ENCODE measurements at places on chromosomes 13 and 19.

- peak; percentile 44 for DNase-seq
Measured at GRCh38 chr19:590396-590745, 690 bp downstream of the HCN2 start.

GRCh38 chr19:33267706-33268105 lies 34.6 kb downstream of the CEBPA start:
- no peak for DNase-seq

- no peak for DNase-seq
Measured at GRCh38 chr13:74867460-74867859, 614.5 kb downstream of the TBC1D4 start.

- DNase-seq, result peak; percentile 79
Measured at GRCh38 chr19:991174-991931, 7.2 kb downstream of the WDR18 start.

- DNase-seq, result no peak
Measured at GRCh38 chr13:57846600-57847173, 215.1 kb downstream of the PCDH17 start.

GRCh38 chr13:26983543-26984320 lies 187.9 kb downstream of the USP12 start:
- peak; percentile 60 for DNase-seq

- DNase-seq, result no peak
Measured at GRCh38 chr19:17754634-17755442, 3.6 kb downstream of the FCHO1 start.

- DNase-seq, result no peak
Measured at GRCh38 chr13:96925477-96925876, 68.8 kb downstream of the OXGR1 start.

DNA sequence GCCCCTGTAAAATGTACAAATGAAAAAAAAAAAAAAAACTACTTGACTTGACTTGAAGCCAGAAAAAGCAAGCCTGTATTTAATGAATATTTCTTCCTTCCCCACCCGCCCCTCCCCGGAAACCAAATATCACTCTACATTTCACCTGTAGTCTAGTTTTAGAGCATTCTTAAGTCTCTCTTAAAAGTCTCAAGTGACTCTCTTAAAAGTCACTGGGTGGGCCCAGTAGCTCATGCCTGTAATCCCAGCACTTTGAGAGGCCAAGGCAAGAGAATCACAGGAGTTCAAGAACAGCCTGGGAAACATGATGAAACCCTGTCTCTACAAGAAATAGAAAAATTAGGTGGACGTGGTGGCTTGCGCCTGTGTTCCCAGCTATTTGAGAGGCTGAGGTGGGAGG lies 72.0 kb downstream of the TSC22D1 start:
- DNase-seq, result no peak

- no peak for DNase-seq
Measured at GRCh38 chr13:33224191-33224590, 61.4 kb downstream of the STARD13 start.

DNA sequence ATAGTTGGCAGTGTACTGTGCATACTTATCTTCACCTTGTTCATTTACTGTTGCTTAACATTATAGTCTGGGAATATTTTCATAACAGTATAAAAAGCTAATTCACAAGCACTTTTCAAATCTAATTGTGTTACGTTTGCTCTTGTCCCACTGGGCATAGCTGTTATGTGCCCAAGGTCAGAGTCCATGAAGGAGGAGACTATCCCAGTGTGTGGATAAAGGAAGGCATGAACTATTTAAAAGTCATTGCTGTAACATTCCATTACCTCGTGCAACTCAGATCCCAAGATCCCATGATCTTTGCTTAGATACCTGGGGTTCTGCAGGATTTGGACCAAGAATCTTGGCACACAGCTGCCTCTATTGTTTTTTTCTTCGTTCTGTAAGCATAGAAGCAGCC lies 35.1 kb upstream of the RFXAP start:
- DNase-seq, result no peak
